ENCODE measurements at places on chromosomes 6 and 20.

DNA sequence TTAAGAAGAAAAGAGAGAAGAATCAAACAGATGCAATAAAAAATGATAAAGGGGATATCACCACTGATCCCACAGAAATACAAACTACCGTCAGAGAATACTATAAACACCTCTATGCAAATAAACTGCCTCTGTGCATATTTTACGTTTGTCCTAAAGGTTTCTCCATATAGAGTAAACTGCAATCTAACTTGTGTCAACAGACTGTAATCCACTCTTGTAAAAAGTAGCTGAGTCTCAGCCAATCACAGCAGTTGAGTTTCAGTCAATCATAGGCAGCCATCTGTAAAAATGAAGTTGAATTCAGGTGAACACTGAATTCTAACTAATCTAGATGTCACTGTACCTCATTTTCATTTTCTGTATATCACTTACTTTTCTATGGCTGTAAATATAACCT lies 112.2 kb upstream of the SYNCRIP start:
- DNase-seq = no peak

DNA sequence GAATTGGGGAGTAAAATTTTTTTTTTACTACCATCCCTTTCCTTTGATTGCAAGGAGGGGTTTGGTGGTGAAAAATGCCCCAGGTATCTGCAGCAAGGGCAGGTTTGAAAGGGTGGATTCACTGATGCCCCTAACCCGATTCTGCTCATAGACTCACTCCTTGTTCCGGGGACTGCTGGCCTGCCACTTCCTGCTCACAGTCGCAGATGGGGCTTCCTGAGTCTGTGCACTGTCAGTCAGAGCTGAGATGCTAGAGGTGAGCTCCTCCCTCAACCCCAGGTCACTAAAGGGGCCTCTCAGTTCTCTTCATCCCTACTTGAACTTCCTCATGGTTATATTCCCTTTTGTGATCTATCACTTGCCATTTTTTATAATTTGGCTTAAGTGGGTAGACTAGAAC lies 357.9 kb downstream of the FARS2 start:
- no peak for DNase-seq

- DNase-seq = no peak
Measured at GRCh38 chr6:44050872-44051505, 76.3 kb downstream of the MRPL14 start.

DNA sequence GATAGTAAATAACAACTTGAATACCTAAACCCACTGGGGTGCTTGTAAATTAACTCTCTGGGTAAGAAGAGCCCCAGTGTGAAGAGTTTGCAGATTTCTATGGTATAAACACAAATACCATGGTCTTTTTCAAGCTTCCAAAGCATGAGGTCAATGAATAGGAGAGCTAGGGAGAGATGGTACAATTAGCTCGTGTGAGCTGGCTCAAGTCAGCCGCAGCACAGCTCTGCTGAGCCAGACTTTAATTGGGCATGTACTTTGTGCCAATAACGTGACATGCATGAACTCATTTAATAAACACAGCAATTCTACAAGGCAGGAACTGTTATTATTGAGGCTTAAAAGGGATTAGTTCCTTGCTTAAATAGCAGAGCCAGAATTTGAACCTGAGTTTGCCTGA lies 684.2 kb downstream of the KIF16B start:
- no peak for DNase-seq

- no peak for DNase-seq
Measured at GRCh38 chr6:55819811-55820210, 55.6 kb downstream of the BMP5 start.

- no peak for DNase-seq
Measured at GRCh38 chr20:23520185-23520584, 29.3 kb downstream of the CST8 start.

- no peak for DNase-seq
Measured at GRCh38 chr20:34675561-34675960, 1.3 kb downstream of the PIGU start.

DNA sequence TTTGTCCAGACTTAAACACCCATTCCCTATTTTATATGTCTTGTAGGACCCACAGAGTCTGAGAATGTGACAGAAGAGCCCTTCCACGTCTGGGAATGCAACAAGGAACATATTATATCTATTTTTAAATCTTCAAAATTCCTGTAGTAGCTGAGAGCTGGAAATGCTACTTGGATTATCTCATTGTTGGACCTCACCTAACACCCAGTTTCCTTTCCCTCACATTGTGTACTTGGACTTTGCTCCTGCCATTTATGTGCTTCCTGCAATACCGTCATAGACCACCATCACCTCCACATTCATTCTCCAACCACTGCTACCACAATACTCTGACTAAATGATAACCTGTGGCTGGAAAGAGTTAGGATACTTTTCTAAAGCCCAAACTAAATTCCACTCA lies 335.4 kb downstream of the COL12A1 start:
- no peak for DNase-seq

- DNase-seq = no peak
Measured at GRCh38 chr6:137261361-137261760, 42.2 kb upstream of the IFNGR1 start.

DNA sequence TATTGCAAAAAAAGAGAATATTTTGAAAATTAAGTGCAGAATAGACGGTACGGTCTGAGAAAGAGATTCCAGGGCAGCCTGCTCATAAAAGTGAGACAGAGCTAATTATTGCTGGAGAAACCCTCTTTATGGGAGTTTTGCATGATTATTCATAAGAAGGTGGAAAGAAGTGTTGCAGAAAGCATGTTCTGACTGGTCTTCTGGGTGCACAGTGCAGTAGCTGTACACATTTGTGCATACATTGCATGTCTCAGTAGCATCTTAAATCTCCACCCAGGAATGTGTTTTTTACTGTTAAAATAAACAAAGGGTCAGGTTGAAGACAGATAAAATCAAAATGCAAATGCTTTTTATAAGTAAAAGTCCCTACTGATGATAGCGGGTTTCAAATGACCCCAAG lies 1813.6 kb upstream of the DEFB115 start:
- DNase-seq = no peak

DNA sequence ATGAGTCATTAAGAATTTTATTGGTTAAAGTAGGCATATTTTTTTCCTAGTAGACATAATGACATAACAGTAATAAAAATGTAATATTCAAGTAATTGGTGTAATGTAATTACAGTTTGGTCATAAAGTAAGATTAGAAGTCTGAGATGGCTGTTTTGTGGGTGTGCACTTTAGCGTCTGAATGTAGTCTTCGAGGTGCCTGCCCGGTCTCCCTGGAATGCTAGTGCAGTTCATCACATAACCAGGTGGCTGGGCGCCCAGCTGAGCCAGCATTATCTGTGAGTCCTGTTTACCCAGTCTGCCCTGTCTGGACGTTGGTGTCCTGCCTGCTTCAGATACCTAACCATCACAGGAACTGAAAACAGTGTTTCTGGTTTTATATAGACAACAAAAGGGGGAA lies 419.1 kb downstream of the CDC5L start:
- DNase-seq = no peak

GRCh38 chr6:39430871-39431523 lies 108.5 kb upstream of the KCNK16 start:
- DNase-seq = peak; percentile 56

GRCh38 chr20:17662333-17663039 lies 19.6 kb downstream of the RRBP1 start:
- no peak for DNase-seq

GRCh38 chr6:354631-355280 lies 36.8 kb upstream of the IRF4 start:
- DNase-seq = no peak

DNA sequence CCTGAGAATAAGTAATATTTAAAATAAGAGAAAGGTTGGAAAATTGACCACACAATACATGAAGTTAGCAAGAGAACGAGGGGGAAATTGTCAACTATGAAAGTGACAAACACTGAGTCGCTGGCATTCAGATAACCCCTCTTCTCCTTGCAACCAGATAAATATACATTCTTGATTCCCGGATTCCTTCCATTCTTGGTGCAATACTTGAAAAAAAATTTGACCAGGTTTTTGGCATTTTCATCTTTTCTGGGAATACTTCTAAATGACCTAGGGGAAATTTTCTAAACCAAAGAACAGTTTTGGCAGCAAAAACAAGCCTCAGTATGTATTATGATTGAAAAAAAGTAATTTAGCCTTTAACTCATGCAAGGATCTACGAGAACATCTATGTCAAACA lies 164.0 kb downstream of the PDE7B start:
- DNase-seq = no peak

- DNase-seq = no peak
Measured at GRCh38 chr6:39834866-39835265, 42.7 kb downstream of the DAAM2 start.

GRCh38 chr6:111997853-111998208 lies 56.1 kb upstream of the CCN6 start:
- peak; percentile 14 for DNase-seq
